Thoracic aorta (tissue), 2 donors: ENCODE measurements at places on chromosomes 2 and 18.

DNA sequence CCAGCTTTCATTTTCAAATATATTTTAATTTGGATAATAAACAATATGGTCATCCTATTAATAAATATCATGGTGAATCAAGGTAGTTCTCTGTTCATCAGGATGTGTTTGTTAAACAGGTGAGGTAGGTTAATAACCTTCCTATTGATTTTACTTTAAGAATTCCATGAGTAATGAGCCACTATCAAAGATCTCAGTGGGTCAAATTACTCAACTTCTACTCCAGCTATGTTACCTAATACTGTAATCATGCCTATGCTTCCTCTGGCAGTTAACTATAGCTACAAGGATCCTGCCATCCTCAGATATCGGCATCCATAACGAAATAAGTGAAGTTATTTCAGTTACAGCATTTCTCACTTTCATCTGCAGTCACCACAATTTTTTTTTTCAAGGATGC lies 289.6 kb upstream of the SLC8A1 start:
- no peak for DNase-seq

DNA sequence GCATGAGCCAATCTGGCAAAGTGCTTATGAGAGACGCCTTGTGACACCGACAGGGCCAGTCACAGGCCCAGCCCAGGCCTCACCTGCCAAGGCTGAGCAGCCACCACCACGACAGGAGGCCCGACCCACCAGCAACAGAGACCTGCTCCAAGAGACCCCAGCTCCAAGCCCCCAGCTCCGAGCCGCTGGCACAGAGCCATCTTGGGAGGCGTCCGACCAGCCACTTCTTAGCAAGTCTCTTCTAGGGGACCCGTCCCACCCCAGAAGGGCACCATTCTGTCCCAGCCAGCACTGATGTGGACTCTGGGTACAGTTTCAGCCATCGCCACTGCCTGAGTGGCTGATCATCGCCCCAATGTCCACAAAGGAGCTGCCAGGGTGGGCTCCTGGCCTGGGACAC lies 290.7 kb upstream of the SALL3 start:
- no peak for DNase-seq

- DNase-seq, result no peak
These were observed 470.7 kb downstream of the LPIN1 start for GRCh38 chr2:12217175-12217574.

DNA sequence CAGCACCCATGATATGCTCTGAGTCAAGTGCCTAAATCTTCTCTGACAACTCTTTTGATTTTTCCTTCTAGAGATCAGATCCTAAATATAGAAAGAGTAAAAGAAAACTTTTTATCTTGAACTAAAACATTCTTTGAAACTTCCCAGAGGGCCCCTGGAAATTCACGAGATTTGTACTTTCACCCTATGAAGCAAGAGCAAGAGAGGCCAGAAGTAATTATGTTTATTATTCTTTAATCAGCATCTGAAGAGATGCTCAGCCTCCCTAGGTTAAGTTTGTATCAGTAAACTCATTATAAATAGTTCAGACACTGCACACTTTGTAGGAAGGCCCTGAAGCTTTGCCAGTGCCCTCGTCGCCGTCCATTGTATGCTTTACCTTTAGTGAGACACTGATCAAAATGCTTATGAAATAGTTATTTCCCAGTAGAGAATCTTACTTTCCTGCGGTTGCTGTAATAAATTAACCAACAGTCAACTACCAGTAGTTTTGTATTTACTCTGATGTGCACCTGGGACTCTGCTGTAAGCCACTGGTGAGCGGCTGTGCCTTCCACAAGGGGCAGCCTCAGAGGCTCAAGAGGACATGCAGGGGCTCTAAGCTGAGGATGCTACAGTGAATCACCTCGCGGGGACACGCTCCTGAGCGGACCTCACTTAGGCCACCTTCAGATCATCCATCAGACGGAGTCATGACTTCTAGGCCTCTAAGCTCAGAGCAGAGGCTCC lies 71.9 kb downstream of the BIN1 start:
- no peak for DNase-seq

DNA sequence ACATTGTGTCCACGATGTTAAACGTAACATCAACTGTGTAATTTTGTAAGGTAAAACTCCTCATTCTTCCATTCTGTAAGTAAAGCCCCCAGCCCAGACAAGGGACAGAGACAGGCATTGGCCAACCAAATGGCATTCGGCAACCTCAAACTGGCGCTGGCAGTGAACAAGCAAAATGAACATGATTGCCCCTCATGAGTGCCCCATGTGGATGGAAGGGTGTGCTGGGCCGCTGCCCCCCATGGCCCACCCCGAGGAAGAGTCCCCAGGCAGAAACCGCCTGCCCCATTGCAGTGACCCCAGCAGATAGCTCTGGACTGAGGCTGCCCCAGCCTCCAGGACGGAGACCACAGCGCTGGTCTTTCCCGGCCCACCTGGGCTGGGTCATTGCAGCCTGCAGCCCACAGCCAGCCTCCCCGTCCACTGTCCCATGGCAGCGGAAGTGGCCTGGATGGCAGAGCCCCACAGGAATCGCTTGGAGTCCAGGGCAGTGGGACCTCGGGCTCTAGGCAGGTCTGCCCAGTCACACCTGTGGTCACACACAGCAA lies 220.2 kb downstream of the HDAC4 start:
- DNase-seq, result no peak

- no peak for DNase-seq
These were observed 11.8 kb upstream of the NEDD4L start for GRCh38 chr18:58032233-58032632.

GRCh38 chr2:8487461-8487932 lies 194.4 kb upstream of the ID2 start:
- no peak for DNase-seq

DNA sequence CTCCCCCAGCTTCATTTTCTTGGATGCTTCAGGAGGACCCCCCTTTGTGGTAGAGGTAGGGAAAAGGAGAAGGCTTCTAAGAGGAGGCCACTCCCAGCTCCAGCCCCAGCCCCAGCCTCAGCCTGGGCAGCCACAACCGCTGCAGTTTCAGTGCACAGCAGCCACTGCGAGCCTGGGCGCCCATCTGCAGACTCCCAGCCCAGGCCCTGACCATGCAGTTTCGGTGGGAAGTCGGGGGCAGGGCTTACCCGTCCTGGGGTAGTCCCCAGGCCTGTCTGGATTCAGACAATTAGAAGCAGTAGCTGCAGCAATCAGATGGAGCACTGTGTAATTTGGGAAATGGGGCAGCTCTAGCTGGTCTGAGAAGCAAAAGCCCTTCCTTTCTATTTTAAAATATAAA lies 28.6 kb downstream of the ITM2C start:
- DNase-seq, result no peak

- no peak for DNase-seq
These were observed 23.0 kb downstream of the ST8SIA5 start for GRCh38 chr18:46733872-46734271.

GRCh38 chr2:112709703-112710102 lies 11.1 kb upstream of the NT5DC4 start:
- DNase-seq, result no peak

DNA sequence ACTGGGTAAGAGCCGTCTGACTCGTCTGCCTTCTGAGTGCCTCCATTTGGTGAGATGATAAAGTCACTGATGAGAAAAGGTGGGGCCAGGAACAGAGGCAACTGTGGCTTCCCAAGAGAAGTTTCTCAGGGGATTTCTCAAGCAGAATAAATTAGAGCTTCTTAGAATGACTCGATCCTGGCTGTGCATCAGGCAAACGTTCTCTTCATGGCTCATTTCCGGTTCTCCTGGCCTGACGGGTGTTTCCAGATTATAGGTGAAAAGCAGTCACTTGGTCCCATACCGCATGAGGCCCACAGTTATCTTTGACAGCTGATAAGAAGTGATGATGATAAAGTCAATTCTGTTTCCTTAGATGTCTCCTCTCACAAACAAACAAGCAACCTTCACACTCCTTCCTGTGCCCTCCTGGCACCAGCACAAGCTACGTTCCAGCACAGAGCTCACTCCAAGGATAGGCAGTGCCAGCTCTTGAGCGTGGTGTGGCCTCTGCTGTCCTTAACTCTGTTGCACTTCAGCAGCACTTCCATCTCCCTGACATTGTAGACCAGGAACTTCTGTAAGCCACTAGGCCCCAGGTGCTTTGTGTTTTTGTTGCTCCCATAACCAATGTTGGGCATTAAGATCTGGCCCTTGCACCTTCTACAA lies 37.8 kb upstream of the KCNF1 start:
- no peak for DNase-seq

DNA sequence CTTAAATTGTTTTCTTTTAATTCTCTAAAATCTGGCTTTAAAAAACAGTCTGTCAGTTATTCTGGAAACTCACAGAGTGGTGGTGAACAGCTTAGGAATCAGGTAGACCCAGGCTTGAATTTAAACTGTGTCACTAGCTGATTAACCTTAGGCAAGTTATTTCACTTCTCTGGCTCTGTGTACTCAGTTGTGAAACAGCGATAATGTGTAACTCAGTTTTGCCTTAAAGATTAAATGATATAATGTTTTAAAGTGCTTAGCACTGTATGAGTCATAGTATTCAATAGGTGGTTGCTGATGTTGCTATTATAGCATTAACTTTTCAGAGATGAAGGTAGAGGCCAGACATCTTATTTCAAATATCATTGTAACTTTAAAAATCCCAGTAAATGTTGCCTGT lies 40.7 kb downstream of the PKP4 start:
- no peak for DNase-seq

GRCh38 chr18:24395049-24395795 lies 2.4 kb downstream of the OSBPL1A start:
- DNase-seq, result no peak
